Common myeloid progenitor, CD34-positive (primary cell): ENCODE measurements at places on chromosomes 13 and 19.
A peak's percentile ranks its signal among the peaks of the same experiment; 100 is the strongest.

GRCh38 chr13:48448285-48448958, 35.5 kb upstream of the LPAR6 start:
- peak; percentile 11 for DNase-seq

- DNase-seq, result no peak
These were observed 21.6 kb upstream of the POU2F2 start for GRCh38 chr19:42153672-42154433.

GRCh38 chr13:42331009-42331408, 59.1 kb downstream of the AKAP11 start:
- DNase-seq, result no peak

DNA sequence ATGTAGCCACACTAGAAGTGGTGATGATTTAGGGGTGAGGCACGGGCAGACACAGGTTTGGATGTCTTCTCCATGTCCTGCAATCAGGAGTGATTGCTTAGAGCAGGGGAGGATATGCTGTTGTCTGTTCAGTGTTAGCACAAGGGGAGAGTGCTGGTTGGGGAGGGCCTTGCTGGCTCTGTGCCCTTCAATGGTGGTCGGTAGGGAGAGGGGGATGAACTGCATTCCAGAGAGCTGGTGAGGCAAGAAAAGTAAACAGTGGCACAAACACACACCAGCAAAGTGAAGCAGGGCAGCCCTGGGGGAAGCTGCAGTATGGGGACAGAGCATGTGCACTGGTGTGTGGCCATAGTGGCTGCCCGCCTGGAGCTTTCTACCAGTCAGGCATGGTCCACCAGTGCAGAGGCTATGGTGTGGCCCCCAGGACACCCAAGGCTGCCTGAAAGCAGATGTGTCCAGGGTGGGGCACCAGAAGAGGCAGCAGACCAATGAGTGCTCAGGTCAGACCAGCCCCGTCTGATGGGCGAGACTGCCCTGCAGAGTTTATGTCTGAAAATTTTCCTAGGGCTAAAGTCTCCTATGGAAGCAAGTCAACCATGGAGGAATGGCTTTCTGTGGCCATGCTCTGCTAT, 1676.9 kb downstream of the PCDH9 start:
- DNase-seq, result no peak

- peak; percentile 24 for DNase-seq
These were observed 31.5 kb downstream of the KLF5 start for GRCh38 chr13:73090116-73090822.

DNA sequence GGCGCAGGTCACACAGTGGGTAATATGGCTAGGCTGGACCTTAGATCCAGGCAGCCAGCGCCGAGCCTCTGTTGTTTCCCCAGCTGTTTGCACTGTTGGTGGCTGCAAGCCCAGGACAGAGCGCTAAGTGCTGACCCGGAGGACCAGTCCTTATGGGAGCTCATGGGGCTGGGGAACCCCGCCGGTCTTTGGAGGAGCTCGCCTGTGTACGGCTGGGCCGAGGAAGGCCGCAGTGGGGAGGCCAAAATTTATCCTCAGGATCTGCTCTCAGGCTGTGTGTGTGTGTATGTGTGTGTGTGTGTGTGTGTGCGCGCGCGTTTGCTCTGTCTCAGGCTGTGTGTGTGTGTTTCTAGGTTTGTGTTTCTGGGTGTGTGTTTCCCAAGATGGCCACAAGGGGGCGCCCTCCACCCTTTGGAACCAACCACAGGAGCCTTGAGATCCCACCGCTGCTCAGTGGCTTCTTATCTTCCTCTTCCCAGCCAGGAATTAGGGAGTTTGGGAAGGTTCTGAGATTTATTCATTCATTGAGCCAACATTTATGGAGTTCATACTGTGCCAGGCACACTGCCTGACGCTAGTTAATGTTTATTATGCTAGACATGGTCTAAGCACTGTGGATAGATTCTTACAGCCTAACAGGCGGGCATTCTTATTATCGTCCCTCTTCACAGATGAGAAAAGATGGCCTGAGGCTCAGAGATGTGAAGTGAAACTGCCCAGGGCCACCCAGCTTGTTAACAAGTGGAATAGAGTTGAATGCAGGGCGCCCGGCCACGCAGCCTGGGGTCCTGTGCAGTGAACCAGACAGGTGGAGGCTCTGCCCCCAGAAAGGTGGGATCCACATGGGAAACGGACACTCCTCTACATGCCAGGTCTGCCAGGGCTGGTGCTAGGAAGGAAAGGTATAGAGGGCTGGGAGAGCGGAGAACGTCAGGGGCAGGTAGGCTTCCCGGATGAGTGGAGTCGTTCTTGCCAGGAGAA, 13.0 kb downstream of the PGLYRP1 start:
- DNase-seq, result peak; percentile 69

DNA sequence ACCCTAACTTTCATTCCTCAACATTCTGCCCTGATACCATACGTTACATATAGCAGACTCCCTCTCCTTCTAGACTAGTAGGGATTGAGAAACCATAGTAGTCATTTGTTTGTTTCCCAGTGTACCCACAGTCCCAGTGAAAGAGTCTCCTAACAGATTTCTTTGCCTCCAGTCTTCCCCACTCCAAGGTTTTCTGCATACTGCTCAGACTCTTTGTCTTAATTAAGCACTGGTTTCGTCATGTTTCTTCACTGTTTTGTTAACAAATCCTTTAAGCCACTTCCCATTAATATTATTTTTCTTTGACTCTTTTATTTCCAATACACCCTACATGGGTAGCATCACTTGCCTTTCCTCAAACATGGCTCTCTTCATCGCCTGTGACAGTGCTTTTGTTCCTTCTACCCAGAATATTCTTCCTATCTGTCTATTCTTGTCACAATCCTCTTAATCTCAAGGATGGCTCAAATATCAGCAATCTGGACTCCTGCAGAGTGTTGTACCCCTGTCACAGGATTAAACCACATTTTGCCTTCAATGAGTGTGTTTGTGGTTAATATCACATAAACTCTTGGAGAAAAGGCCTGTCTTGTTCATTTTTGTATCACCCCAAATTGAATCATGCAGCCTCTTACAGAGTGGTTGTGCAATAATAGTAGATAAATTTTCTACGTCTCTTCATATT, 92.7 kb upstream of the KLF12 start:
- no peak for DNase-seq

- peak; percentile 87 for DNase-seq
These were observed 1.5 kb upstream of the HCN2 start for GRCh38 chr19:588093-588740.

GRCh38 chr19:5966215-5966614, 11.7 kb downstream of the RANBP3 start:
- DNase-seq, result no peak

- no peak for DNase-seq
These were observed 47.9 kb upstream of the C13orf42 start for GRCh38 chr13:51158880-51159518.

DNA sequence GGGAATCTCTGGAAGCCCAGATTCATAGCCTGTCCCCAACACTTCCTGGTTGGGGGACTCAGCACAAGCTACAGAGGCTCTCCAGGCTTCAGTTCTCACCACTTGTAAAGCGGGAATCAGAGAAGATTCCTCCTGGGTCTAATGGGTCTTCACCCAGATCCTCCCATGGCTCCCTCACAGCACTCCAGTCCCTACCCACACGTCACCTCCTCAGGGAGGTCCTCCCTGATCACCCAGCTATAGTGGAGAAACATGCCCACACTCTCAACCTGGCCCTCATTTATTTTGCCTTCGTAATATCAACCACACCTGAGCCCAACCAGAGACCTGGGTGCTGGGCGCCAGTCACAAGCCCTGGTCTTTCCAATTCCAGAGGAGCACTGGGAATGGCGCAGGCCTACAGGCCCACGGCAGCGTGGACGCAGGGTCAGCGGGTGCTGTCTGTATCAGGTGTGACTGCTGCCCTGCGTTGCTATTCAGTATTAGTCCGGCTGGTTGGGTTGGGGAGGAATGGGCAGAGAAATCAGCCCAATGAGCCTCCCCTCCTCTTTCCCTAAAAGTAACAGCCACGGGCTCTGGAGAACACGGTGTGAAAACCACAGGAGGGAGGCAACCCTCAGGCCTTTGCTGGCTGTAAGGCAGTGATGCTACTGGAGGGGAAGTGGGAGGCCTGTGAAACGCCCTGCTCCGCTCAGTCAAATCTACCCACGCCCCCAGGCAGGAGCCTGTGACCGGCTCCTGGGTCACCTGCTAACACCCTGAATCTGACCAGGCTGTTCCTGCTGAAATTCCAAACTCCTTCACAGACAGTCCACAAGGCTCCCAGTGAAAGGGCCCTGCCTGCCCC, 5.2 kb downstream of the AKT2 start:
- peak; percentile 62 for DNase-seq

DNA sequence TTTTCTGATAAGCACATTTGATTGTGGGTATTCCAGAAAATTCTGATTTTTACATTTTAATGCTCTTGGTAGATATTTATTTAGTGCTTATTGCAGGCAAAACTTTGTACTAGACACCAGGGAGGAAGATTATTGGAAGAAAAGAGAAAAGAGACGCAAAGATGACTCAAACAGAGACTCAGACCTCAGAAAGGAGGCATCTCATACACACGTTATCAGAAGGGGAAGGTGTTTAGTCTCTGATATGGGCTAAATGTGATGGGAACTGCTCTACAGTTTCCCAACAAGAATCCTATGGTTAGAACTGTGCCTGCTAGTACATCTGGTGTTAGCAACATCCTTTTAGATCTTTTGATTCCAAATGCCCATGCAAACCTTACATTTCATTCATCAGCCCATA, 245.6 kb downstream of the KLF5 start:
- no peak for DNase-seq

DNA sequence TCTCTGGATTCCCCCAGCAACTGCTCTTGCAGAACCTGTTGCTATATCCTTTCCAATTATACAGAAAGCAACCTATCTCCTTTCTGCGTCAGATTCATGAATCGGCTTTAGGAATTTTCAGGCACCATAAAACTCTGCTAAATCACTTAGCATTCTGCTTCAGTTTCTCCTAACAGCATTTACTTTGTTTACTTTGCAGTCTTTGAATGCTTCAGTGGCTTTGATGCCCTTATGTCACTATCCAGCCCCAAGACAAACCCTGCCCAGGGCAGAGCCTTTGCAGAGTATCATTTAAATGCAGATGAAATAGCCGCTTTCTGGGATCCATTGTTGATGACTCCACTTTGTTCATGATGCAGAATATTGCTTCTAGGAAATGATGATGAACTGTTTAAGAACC, 43.1 kb downstream of the SLITRK1 start:
- DNase-seq, result no peak

- no peak for DNase-seq
These were observed 1.1 kb upstream of the SSBP4 start for GRCh38 chr19:18418029-18418482.

GRCh38 chr13:52348071-52348470, 57.9 kb downstream of the THSD1 start:
- DNase-seq, result no peak

DNA sequence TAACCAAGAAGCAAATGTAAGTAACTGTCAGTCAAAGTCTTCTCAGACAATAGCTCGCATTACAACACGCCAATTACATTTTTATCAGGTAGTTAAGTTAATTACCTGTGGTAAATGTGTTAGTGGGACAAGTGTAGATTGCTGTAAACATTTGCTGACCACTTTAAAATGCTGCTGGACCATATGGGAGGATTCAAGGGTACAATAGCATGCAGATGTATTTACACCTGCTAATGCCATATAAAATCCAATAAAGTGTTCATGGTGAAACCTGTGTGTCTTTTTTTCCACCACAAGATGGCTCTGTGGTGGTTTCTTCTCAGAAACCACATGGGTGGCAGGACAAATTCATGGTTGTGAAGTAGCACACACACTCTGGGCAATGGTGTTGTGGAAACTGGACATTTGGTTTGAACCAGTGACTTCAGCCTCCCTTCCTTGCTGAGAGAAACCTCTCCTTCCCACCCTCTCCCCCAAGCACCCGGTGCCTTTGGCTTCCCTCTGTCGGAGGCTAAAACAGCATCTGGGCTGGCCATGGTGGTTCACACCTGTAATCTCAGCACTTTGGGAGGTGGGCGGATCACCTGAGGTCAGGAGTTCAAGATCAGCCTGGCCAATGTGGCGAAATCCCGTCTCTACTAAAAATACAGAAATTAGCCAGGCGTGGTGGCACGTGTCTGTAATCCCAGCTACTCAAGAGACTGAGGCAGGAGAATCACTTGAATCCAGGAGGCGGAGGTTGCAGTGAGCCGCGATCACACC, 18.1 kb upstream of the GTF3A start:
- peak; percentile 67 for DNase-seq

GRCh38 chr13:79320433-79320832, 85.6 kb downstream of the RBM26 start:
- DNase-seq, result no peak

- DNase-seq, result no peak
These were observed 10.2 kb downstream of the HAS1 start for GRCh38 chr19:51713319-51714285.

GRCh38 chr19:46461537-46461936, 9.8 kb downstream of the PNMA8A start:
- no peak for DNase-seq

DNA sequence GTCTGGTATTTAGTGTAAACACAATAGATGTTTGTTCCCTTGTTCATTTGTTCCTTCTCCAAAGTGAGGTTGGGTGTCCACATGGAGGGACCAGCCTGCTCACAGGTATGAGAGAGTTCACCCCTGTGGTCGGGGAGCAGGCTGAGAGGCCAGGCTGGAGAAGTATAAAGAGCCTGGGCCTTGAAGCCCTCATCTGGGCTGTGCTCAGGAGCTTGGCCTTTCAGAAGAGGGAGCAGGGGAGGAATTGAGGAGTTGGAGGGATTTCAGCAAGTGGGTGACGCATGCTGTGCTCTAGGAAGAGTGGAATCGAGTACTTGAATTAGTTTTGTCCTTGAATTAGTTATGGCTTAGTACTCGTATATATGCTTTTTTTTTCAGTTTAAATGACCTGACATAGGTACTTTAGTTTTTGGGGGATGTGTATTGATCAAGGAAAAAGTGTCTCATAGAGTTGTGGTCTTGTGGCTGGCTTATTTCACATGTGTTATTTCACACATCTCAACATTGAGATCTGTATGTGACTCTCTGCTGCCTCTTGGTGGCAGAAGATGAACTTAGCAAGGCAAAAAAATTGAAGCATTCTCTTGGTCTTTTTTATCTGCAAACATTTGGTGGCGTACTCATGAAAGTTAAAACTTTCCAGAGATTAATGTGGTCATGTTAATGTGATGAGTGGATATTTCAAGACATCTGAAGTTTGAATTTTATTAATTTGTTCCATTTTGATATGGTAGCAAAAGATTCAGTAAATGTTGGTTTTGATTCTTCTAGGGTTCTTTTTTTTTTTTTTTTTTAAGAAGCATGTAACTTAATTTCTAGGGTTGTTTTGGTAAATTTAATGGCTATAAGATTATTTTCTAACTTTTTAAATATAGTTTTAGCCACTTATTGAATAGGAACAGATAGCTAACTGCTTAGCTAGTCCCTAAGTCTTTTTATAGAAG, 54.3 kb downstream of the SLAIN1 start:
- DNase-seq, result peak; percentile 81

DNA sequence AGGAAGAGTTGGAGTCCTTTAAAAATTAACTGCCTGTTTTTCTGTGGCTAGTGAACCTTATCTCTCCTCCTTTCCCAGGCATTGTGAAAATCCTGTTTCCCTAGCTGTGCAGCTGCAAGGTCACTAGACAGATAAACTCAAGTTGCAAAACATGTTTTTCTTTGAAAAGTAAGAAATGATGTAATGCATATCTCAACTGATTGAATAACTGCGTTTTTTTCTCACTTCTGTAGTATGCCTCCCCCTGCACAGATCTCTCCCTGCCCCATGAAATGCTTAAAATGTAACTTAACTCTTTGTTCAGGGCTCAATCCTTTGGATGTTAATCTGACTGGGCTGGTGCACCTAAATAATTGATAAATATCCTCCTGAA, 27.7 kb upstream of the CYSLTR2 start:
- DNase-seq, result peak; percentile 77

- DNase-seq, result peak; percentile 83
These were observed 94.9 kb upstream of the MCF2L start for GRCh38 chr13:112873851-112874750.

GRCh38 chr13:66803808-66804456, 426.2 kb downstream of the PCDH9 start:
- DNase-seq, result no peak
